Foreskin keratinocyte (primary cell): ENCODE measurements at places on chromosomes 16 and 17. TPM values are rescaled to one million over a fixed set of nuclear protein-coding genes. Genes with fewer than 3 reads are reported as not detected.

Gene SPATA32
- polyA plus RNA-seq: not detected in 2 replicates

Gene SPNS1
- polyA plus RNA-seq: 35.9 and 39.9 TPM in 2 replicates

Gene PPM1D
- polyA plus RNA-seq: 2.1 and 2.4 TPM in 2 replicates

Gene SALL1
- not detected in 2 replicates for polyA plus RNA-seq

Gene HSPB9
- polyA plus RNA-seq: not detected in 2 replicates
